ENCODE measurements at places on chromosomes 12 and 14.

GRCh38 chr12:69851976-69852375, 26.9 kb downstream of the MYRFL start:
- H3K4me1 ChIP-seq, result no peaks in the 10 kb centered on the region
- H3K27me3 ChIP-seq, result no peaks in the 10 kb centered on the region
- no peaks in the 10 kb centered on the region for H3K36me3 ChIP-seq
- no peak overlapping the region for H3K4me3 ChIP-seq
- no peak overlapping the region for H3K27ac ChIP-seq

GRCh38 chr14:52020866-52021717, 31.7 kb downstream of the RTRAF start:
- peaks cover 12% of the 10 kb centered on the region for H3K4me1 ChIP-seq
- H3K27ac ChIP-seq, result no peak overlapping the region
- H3K36me3 ChIP-seq, result no peaks in the 10 kb centered on the region
- H3K4me3 ChIP-seq, result no peak overlapping the region
- peak; percentile 18 for DNase-seq
- H3K27me3 ChIP-seq, result no peaks in the 10 kb centered on the region

GRCh38 chr12:114895081-114895480, 211.1 kb upstream of the TBX3 start:
- no peak overlapping the region for H3K27ac ChIP-seq
- DNase-seq, result no peak
- no peak overlapping the region for H3K4me3 ChIP-seq
- H3K36me3 ChIP-seq, result no peaks in the 10 kb centered on the region

- no peak overlapping the region for H3K4me3 ChIP-seq
- no peak overlapping the region for H3K27ac ChIP-seq
- no peaks in the 10 kb centered on the region for H3K36me3 ChIP-seq
- H3K27me3 ChIP-seq, result no peaks in the 10 kb centered on the region
- H3K4me1 ChIP-seq, result peaks cover 39% of the 10 kb centered on the region
These were observed 262.6 kb upstream of the BTG1 start for GRCh38 chr12:92408072-92408900.
